ENCODE measurements at places on chromosomes 7 and 10.

GRCh38 chr7:534959-535358 lies 15.3 kb upstream of the PDGFA start:
- no peak for DNase-seq

GRCh38 chr7:141511676-141512396 lies 39.4 kb upstream of the AGK start:
- DNase-seq, result no peak

GRCh38 chr7:29945259-29945809 lies 44.3 kb downstream of the SCRN1 start:
- DNase-seq, result no peak

DNA sequence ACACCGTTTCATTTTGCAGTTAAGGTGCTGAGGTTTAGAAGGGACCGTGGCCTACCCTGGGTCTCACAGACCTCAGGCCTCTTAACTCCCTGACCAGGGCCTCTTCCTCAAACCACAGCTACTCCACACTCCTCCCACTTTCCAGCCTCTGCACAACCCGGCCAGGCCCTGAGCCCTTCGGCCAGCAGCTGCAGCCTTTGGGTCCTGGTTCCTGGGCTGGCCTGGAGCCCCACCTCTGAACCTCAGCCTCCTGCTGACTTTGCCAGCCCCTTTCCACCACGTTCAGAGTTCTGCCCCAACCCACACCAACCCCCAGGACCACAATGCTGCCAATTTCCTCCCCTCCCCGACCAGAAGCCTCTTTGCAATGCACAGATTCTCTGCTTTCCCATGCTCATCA lies 84.1 kb downstream of the VOPP1 start:
- no peak for DNase-seq

DNA sequence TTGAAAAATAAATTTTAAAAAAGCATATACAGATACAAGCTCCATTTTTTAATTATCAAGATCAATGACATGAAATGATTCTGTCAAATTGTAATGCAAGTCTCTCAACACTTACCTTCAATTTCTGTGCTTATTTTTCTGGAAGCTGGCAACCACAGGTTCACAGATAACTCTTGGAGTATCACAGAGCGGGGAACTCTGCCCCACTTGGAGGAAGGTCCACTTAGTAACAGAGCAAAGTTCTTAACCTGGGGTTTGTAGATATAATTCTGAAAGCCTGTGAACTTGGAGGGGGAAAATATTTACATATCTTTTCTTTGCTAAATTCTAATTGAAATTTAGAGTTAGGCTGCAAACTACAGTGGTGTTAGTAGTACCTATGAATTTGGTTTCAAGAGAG lies 2.3 kb upstream of the MGAM start:
- DNase-seq, result no peak

DNA sequence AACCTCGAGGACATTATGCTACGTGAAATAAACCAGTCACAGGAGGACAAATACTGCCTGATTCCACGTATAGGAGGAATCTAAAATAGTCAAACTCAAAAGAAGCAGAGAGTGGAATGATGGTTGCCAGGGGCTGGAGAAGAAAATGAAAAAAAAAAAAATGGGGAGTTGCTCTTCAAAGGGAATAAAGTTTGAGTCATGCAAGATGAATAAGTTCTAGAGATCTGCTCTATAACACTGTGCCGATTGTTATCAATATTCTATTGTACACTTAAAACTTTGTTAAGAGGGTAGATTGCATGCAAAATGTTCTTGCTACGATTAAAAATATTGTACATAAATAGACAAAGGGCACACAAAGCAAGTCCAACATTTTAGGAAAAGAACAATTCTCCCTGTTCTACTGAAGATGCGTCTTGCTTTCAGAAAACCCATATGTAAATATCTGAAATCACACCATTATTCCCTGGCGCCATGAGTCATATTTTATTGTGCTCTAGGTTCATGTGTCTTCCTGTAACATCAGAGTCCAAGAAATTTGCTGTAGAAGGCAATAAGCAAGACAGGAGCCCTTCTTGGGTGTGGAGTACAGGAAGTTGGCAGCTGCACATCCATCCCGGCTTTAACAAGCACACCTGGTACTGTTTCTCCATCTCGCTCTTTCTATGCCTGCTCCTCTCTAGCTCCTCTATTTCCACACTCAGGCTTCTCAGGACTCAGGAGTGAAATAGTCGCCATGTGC lies 145.9 kb downstream of the GFRA1 start:
- DNase-seq, result no peak

GRCh38 chr10:44927352-44927751 lies 16.2 kb downstream of the TMEM72 start:
- DNase-seq, result no peak

DNA sequence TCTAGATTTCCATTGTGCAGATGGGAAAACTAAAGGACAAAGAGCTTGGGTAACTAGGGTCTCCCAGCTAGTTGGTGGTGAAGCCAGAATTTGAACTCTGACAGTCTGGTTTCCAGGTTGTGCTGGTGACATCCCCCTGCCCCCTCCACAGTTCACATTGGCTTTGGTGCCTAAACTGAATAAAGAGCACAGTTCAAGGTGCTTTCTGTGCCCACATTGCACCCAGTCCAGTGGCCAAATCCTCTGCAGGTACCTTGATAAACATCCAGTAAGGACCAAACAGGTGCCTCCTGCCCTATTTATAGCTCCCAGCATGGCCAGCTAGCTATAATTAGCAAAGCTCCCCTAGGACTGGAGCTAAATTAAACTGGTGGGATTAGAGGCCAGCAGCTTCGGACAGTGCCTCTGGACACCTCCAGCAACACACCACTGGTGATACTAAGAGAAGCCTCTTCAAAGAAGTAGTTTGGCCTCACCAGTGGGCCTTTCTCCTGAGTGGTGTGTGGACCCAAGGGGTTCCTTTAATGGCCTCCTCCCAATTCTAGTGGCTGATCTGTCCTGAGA lies 59.9 kb downstream of the KCNMA1 start:
- no peak for DNase-seq

- DNase-seq, result no peak
Observed at GRCh38 chr7:75921479-75921878, 6.5 kb downstream of the POR start.

GRCh38 chr7:135728136-135728669 lies at the start of gene SLC13A4:
Gene SLC13A4, minus strand, starts transcription at chr7:135728186. Its CDS starts 690 bp downstream, at chr7:135727496.
- no peak for DNase-seq

DNA sequence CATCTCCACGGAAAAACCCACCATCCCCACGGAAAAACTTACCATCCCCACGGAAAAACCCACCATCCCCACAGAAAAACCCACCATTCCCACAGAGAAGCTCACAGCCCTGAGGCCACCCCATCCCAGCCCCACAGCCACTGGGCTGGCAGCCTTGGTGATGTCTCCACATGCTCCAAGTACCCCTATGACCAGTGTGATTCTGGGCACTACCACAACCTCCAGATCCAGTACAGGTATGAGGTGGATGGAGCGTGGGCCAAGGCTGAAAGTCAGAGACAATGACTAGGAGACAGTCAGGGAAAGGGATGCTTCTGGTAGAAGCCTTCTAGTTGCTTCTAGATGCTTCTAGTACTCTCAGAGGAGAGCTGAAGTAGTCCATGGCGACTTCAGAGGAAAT lies 19.6 kb downstream of the ZAN start:
- no peak for DNase-seq

DNA sequence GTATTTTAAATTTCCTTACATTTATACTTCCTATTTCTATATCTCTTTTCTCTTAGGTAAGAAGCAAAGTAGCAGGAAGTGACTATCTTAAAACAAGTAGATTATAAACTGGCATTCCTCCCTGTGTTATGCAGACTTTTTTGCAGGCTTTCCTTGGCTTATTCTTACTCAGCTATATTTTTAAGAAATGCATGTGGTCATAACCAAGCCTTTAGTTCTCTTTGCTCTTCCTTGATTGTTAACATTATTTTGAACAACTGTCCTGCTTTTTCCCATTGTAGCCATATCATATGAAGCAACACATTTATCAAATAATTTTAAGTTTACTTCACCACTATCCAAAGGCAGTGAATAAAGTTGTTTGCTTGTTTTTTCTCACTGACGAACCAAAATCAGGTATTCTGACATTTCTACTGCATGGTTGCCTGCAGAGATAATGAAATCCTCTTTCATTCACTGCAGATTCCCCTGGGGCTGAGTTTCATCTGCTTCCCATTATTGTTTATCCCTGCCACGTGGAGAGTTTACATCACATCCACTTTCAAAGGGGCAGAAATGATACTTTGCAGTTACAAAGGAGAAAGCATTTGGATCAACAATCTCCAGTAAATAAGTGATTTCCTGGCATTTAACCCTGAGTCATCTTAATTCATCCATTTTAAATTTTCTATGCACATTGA lies 389.9 kb upstream of the SEMA3C start:
- no peak for DNase-seq

- no peak for DNase-seq
Observed at GRCh38 chr10:28331841-28332240, 29.0 kb upstream of the MPP7 start.

- DNase-seq, result no peak
Observed at GRCh38 chr10:78755063-78755701, 313.6 kb upstream of the ZMIZ1 start.
